ENCODE measurements at places on chromosomes 13 and 19.

DNA sequence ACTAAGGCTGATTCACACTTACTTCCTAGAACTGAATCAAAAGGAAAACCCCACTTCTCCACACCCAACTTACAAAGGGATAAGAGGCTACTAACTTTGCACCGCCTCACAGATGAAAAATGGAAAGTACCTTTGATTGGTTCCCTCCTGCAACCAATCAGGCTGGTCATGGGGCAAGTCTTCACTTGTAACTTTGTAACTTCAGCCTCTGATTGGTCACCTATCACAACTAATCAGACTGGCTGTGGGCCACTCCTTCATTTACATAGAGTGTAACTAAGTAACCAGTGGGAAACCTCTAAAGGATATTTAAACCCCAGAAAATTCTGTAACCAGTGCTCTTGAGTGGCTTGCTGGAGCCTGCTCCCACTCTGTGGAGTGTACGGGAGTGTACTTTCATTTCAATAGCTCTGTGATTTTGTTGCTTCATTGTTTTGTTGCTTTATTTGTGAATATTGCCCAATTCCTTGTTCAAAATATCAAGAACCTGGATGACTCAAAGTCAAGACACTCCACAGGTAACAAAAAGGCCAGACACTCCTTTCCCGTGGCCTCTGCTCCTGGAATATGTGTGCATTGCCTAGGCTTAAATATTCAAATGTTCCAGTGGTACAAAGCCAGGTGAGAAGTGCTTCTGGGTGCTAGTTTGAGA is 50.5 kb downstream of the RFC3 start:
- no peak for DNase-seq

GRCh38 chr19:47633996-47634395 is 25.1 kb downstream of the BICRA start:
- no peak for DNase-seq

- DNase-seq: no peak
These were observed 50.2 kb downstream of the FLT3 start for GRCh38 chr13:28049880-28050875.

DNA sequence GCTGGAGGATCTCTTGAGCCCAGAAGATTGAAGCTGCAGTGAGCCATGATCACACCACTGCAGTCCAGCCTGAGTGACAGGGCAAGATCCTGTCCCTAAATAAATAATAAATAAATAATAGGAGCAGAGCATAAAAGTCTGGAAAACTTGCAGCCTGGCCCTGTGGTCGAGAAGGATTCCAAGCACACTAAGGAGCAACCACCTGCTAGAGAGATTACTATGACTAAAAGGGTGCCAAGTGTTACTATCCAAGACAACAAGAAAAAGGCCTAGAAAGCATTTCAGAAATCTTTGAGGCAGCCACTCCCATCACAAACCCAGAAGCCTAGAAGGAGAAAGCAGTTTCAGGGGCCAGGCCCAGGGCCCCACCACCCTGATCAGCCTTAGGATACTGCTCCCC is 46.1 kb downstream of the LHFPL6 start:
- no peak for DNase-seq

DNA sequence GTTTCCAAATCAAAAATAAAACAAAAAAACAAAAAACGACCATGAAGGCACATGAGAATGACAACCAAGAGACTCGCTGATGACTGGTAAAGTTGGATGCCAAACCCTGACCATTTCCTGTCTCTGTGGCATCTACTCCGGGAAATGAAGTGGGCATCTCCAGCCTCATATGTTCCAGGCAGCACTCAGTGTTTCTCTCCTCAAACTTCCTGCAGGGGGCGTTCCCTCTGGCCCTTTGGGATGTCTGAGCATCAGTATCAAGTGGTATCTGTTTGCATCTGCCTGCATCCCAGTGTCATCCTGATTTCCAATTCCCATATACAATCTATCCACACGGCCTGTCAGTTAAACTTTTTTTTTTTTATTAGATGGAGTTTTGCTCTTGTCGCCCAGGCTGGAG is 9.8 kb upstream of the SIGLEC12 start:
- DNase-seq: no peak

Data from HEK293T (cell line).